NCI-H774 (cell line): ENCODE measurements at places on chromosomes 1 and 21.

GRCh38 chr1:194515916-194516315 is 1329.5 kb upstream of the B3GALT2 start:
- DNase-seq, result no peak

DNA sequence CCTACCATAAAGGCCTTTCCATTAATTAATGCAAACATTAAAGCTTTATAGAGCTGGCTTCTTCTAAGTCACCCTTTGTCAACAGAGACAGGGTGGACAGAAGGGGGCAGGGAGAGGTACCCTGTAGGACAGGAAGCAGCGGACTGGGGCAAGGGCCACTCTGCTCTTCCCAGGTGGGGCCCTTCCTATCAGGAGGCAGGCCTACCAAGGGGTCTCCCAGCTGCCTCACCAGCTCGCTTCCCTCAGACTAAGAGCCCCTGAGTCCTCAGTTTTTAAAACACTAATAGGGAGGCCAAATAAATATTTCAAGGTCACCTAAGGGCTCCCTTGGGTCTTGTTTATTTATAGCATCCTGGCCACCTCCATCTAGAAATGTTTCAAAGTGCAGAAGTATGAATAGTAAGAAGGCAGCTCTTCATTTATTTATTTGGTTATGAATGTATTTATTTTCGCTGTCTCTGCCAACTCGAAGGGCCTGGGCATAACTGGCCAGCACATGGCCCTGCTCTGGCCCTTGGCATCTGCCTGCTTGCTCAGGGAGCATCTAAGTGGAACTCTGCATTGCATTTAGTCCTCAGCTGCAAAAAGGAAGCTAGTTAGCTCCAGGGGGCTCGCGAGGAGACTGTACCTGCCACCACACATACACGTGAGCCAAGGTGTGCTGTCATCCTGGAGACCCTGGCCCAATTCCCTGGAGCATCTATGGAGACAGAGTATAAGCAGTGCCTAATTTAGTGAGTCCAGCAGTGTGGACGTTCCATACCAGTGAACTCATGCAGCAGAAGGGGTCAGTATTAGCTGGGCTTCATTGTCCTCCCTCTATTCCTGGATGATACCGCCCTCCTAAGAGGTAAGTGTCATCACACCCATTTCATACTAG is 395.1 kb upstream of the VAMP3 start:
- DNase-seq, result no peak

DNA sequence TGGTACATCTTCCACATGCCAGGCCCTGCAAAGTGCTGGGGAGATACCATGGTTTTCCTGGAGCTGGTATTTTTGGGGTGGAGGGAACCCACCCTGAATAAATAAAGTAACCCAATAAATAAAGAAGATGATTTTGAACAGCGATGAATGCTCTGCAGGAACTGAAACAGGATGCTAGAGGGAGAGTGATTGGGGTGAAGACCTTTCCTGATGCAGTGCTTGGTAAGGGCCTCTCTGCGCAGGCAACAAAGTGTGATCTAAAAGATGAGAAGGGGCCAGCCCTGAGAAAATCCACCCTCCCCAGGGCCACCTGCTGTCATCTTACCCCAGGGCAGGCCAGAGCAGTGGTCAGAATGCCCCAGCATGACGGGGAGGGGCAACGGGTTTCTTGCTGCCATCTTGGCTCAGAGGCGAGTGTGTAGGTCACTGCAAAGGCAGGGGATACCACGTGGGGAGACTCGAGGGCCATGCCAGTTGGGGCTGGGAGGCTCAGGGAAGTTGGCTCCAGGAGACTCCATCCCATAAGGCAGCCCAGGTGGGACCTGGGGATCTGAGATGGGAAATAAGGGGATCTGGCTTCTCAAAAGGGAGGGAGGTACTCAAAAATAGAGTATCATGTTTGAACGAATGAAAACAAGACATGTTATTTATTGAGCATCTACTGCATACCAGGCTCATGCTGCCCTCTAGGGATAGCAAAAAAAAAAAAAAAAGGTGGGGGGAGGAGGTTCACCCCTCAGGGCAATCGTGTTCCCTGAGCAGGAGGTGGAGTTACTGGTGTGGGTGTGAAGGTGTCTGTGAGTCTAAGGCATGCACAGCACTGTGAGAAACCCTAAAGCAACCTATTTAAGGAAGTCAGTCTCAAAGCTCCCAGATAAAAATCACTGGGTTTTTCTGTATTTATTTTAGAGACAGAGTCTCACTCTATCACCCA is 2.8 kb downstream of the SRARP start:
- DNase-seq, result no peak

- no peak for DNase-seq
These were observed 96.3 kb upstream of the SLC2A1 start for GRCh38 chr1:43054961-43055360.

DNA sequence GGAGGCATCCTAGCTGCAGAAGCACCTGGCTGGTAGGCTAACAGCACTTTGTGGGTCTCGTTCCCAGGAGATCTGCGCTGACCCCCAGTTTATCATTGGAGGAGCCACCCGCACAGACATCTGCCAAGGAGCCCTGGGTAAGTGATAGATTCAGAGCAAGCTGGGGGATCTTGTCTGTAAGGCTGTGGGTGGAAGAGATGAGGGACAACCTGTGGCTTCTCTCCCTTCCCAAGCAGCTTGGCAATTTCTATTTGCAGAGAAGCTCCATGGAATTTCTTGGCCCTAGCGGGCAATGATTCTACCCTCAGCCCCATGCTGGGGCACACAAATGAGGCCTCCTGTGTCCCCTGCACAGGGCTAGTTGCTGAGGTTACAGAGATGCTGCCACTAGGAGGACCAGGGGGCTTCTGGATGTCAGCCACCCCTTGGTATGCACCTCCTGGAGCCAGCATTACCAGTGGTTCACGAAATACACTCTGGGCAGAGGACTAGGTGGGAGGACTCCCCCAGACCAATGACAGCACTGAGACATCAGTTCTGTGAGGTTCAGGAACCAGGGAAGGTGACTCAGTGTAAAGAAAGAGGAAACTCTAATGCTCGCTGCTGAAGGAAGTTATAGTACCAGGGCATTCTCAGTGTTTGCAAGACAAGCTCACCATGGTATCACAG is 5.5 kb downstream of the CAPN2 start:
- DNase-seq, result no peak

DNA sequence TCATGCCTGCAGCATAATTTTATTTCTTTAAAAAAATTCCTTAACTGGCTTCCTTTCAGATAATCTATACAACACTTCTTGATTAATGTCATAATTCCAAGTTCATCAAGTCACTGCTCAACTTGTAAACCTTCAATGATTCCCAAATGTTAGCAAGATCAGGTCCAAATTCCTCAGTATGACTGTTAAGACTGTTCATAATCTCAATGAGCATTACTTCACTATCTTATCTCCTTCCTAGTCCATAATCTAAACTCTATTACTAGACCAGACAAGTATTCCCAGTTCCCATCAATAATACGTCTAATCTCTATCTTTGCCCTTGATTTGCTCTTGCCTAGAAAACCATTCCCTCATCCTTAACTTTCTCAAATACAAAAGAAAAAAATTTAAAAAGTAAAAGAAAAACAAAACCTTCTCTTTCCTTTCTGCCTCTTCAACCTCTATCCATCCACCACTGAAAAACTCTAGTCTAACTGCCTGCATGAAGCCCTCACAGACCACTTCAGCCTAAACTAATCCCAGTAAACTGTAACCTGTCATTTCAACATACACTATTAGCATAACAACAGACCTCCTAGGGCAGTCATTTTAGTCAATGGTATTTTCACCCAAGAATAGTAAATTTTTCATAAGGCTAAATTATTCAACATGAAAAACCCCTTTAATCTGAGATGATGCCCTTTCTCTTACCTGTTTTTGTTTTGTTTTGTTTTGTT is 15.5 kb downstream of the LUZP1 start:
- no peak for DNase-seq

DNA sequence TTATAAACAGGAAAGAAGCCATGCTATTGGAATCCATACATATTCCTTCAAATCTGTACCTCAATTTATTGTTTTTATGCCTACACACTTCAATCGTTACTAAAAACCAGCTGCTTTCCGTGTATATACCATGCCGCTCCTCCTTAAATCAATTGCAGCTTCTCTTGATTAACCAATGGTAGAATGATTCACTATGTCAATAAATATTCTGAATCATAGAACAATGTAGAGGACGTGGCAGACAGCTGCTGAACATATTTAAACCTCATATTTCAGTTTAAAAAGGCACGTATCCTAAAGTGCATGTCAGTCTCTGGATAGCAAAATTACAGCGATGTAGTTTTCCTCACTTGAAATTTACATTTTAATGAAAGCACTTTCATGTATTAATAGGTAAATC is 100.4 kb downstream of the MRPL39 start:
- DNase-seq, result peak; percentile 25

DNA sequence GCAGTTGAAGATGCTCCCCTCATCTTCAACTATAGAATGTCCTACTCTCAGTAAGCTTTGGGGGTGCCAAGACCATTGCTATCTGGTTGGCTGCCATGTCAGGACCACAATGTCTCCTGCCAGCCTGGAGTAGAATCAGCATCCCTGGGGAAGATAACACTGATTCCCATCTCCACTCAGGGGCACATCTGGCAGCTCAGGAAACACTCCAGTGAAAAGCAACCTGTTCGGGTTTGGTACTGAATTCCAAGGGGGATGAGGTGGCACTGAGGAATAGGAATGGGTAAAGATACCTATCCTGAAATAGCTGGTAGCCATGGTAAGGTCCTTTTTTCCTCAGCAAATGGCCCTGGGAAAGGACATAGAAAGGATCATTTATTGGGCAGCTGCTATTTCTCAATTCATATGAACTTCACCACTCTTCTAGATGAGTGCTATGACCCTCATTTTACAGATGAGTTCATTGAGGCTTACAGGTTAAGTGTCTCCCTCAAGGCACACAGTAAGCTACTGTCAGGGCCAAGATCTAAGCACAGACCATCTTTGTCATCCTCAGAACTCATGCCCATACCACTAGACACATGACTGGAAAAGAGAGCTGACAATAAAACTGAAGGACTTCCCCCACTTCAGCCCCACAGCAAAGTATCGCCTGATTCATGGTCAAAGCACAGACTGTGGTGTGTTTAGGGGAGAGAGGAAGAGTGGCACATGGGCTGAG is 31.4 kb downstream of the AK2 start:
- DNase-seq, result no peak

- DNase-seq, result peak; percentile 56
These were observed 18.8 kb downstream of the ELF3 start for GRCh38 chr1:202029171-202029665.

DNA sequence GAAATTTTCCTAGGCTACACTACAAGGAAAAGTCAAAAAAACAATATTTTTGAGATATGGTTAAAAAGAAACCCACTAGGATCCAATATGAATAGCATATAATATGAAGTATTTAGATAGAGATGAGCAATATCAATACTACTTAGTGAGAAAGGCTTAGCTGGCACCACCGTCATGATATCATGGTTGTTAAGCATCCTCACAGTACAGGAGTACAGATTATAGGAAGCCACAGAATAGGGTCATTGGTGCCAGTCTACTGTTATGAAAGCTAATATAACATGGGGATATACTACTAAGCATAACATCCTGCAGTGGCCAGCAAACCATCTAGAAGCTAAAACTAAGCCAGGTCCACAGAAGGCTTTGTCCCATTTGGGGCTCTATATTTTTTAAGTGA is 28.4 kb upstream of the NRIP1 start:
- DNase-seq, result no peak

- no peak for DNase-seq
These were observed 195.2 kb upstream of the JUN start for GRCh38 chr1:58979086-58979485.

- DNase-seq, result no peak
These were observed 20.7 kb upstream of the KIF1B start for GRCh38 chr1:10189659-10190058.

DNA sequence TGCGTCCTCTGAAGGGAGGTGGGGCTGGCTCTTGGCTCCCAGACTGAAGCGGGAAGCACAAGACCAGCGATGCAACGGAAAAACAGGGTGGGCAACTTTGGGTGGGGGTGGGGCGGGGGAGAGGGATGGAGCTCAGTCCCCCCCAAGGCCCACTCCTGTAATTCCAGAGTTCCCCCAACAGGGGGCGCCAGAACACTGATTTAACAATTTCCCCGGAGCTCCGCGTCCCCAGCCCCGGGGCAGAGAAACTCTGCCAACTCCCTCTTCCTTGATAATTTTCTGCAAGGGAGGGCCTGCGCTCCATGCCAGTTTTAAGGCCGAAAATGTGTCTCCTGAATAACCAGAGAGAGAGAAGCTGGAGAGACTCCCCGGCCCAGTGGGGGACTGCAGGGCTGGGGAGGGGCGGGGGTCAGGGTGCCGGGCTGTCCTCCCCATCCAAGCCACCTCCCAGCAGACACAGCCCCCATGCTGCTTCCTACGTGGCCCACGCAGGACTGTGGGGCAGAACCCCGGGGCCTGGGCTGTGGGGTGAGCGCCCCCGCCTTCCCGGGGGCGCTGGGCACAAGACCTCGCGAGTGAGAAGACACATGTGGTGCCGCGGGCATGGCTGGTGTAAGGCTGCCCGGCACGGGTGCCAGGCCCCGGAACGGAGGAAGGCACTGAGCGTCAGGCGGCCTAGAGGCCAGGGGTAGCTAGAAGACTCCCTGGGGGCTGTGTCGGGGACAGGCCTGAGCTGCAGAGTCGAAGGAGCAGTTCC is 51.4 kb downstream of the KIF21B start:
- peak; percentile 36 for DNase-seq

GRCh38 chr1:119974013-119974412 is 77.7 kb upstream of the ADAM30 start:
- peak; percentile 5 for DNase-seq

DNA sequence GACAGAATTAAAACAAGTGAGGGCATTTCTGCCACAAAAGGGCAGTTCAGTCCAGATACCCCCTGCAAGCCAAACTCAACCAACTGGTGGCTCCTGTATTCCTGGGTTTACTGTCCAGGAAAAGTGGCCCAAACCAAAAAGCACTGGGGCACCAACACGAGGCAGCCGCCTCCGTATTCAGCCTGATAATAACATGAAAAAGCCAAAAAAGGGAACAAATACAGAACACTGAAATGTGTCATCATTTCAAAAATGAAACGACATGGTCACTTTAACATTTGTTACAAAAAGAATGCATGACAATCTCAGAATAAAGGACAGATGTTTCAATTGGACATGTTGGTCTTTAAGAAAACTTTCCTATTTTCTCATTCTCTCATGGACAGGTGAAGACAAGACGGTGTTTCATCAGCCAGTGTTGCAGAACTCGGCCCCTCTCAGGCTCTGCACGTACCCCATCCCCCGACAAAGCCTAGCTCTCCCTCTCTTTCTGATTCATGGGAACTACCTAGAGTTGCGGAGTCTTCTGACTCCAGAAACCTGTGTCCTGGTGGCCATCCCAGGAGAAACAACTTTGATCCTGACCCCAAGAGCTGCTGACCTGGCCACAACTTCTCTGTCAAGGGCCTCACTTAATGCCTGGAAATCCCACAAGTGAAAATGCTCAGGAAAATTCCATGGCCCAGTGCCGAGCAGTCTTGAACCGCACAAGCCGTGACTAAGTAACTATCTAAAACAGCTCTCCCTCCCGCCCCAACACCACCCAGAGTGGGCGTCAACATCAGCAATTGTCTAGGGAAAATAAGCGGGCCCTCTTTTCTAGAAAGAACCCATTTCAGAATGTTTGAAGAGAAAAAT is 27.1 kb downstream of the ZBTB17 start:
- DNase-seq, result no peak
